Central memory CD8-positive, alpha-beta T cell (primary cell): ENCODE measurements at places on chromosomes 3 and 15.

DNA sequence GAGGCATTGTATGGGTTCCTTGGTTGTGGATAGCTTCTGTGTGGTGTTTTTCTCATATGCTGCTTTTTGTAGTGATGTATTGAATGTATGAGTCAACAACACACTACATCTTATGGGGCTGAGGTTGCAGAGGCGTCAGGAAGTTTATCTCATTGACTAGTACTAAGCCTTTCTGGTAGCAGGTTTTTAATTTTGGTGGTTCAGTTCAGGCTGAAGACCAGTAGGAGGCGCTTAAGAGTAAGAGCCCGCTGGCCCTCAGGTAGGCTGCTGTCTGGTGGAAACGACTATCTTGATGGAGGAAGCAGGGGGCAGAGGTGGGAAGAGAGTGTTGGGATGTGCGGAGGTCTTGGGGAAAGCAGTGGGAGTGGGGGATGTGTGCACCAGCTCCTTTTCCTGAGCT lies 62.4 kb downstream of the RTP4 start:
- DNase-seq, result no peak

DNA sequence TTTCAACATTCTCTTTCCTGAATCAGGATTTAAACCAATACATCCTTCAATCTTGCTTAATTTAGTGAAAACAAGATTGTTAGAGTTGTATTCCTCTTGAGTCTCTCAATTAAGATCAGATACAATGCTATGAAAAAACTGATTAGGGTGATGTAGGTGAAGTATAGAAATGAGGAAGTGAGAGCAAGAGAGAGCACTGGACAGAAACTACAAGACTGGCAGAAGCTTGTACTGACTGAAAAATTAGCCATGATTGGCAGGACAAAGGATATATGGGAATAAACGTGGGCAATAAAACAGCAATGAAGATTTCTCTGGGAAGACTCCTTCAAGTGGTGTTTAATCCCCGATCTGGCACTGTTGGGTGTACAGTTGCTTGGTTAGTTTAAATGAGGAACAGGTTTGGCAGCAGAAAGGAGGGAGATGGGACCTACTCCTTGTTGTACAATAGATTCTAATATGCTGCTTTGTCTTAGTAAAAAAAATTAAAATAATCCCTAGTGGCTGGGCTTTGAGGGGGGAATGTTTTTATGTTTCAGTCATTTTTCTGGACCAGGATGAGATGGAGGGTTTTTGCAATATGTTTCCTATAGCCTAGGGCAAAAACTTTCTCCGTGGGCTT lies 252.7 kb downstream of the SLC9A9 start:
- no peak for DNase-seq

DNA sequence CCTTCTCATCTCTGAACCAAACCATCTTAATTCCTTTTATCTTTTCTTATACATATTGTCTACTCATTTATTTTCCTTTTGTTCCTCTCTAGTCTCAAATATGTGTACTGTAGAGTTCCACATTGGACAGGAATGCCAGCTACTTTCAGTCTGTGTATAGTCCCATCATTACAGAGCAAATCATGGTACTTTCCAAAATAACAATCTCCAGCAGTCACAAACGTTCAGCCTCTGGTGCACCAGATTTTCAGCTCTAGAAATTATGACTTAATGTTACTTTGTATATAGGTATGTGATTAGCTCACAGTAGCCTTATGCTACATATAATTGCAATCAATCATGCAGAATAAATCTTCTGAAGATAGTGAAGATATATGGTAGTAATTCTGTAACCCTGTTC lies 32.5 kb upstream of the TM4SF4 start:
- DNase-seq, result no peak

DNA sequence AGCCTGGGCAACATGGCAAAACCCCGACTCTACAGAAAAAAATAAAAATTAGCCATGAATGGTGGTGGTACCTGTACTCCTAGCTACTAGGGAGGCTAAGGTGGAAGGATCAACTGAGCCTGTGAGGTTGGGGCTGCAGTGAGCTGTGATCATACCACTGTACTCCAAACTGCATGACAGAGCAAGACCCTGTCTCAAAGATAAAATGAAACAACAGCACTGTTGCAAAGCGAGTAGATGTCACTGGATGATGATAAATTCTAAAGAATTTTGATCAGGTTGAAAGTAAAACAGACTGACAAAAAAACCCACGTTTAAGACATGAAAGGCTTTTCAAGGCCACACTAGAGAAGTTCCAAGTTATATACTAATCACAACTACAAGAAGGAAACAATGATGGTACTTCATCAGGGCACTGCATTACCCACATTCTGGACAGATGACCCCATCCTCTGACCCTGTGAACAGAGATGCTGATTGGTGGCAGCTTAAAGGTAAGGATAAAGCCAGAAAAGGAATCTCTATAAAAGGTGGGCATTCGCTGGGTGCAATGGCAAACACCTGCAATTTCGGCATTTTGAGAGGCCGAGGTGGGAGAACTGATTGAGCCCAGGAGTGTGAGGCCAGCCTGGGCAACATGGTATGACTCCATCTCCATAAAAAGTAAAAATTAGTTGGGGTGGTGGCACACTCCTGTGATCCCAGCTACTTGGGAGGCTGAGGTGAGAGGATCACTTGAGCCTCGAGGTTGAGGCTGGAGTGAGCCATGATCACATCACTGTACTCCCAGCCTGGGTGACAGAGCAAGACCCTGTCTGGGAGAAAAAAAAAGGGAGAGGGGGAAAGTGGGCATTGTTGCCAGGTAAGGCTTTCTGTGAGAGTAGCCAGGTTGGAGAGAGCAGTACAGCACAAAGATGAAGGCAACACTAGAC lies 59.2 kb downstream of the TBL1XR1 start:
- DNase-seq, result no peak

- DNase-seq, result no peak
Observed at GRCh38 chr3:77262361-77262760, 222.5 kb downstream of the ROBO2 start.

- DNase-seq, result no peak
Observed at GRCh38 chr3:74676-75243, 121.8 kb upstream of the CHL1 start.

- DNase-seq, result no peak
Observed at GRCh38 chr15:40064231-40064894, 25.4 kb upstream of the SRP14 start.

GRCh38 chr3:39205919-39206516 lies 13.6 kb upstream of the XIRP1 start:
- no peak for DNase-seq

DNA sequence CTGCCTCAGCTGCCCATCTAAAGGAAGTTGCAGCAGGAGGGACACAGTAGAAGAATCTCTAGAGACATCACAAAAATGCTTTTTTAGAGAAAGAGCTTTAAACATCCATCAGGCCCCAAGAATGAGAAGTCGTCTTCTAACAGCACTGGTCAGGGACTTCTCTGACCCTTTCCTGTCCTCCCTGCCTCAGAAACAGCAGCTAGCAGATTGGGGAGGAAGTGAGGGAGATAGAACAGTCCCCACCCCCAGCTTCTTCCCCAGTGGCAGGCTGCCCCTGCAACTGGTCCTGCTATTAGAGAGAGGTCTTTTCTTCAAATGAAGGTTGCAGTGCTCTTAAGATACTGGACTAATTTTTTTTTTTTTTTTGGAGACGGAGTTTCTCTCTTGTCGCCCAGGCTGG lies 55.1 kb downstream of the PDE8A start:
- no peak for DNase-seq
